Central memory CD4-positive, alpha-beta T cell (primary cell): ENCODE measurements at places on chromosomes 6 and 20.

GRCh38 chr6:130811932-130812331 is 15.3 kb upstream of the SMLR1 start:
- DNase-seq = no peak

GRCh38 chr6:82569022-82569421 is 205.4 kb downstream of the TPBG start:
- DNase-seq = no peak

GRCh38 chr6:35181933-35182612 is 31.7 kb upstream of the SCUBE3 start:
- DNase-seq = no peak

GRCh38 chr20:61918548-61918947 is 147.1 kb downstream of the TAF4 start:
- DNase-seq = no peak

DNA sequence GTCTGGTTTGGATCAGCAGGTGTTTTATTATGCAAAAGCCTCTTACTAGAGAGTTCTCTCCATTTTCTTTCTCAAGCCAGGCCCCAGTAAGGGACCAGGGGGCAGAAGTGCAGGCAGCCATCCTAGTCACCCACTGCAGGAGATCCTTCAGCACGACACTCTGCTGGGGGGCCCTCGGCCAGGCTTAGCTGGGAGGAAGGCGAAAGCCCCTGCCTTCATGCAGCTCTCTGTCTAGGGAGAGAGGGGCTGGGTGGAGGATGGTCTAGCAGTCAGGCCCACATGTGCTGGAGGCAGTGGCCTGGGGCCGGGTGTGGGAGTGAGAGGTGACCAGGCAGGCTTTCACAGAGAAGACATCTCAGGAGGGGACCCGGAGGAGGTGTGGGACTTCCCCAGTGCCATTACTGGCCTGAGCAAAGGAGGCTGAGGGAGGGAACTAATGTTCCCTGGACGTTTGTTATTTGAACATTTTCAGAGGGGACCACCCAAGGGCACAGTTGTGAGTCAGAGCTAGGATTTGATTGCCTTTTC is 33.5 kb upstream of the VSTM2L start:
- no peak for DNase-seq

DNA sequence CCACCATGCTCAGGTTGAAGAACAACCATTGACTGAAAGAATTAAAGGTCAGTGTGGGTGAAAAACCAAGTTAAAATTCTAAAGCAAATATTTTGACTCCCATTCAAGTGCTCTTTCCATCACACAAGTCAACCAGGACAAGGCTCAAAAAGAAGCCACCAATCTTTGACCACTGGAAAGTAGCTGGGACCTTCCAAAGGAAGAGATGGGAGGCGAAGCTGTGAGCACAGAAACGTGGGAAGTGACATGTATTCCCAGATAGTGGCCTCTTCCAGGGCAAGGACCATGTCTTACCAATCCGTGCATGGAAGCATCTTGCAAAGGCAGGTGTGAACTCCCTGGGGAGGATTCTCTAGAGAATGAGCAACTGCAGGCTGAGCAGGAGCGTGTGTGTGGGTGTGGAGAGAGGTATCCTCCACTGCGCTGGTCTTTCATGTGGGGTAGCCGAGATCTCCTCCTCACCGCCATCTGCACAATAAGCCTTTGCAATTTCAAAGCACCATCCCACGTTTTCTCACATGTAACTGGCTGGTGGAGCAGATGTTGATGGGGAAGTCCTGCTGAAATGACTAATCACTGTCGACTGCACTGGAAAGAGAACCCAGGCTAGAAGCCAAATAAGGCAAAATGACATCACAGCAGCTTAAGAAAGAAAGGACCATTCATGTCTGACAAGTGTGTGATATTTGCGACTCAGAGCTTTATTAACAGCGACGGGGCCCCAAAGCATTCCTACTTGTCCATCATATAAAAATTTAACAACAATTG is 189.4 kb upstream of the RREB1 start:
- no peak for DNase-seq

DNA sequence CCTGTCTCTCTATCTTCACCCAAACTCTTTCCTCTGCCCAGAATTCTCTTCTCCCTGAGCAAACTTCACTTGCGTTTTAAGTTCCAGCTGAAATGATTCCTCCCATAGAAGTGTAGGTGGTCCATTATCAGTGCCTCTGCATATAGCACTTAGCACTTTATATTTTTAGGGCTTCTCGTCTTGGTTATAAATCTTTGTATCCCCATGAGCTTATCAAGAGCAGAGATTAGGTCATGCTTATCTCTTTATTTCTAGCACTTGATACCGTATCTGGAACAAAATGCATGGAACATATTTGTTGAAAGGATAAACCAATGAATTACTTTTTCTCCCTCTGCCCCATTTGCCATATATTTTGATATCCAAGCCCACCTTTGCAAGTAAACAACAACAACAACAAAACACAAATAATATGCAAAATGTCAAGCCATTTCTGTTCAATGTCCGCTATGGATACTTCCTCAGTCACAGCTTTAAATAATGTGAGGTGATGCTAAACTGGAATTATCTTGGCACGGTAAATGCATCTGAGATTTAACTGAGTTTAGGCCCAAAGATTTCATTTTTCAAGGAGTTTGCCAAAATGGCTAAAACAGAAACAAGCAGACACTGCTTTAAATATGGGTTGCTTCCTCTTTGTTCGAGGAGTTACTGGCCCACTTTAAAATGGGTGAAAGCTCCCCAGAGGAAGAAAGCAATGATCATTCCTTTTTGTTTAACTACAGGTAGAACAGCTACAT is 106.2 kb upstream of the STMND1 start:
- DNase-seq = no peak

- DNase-seq = no peak
These were observed 416.5 kb downstream of the BCKDHB start for GRCh38 chr6:80523010-80523409.

- DNase-seq = no peak
These were observed 77.4 kb downstream of the FIG4 start for GRCh38 chr6:109768485-109768884.

DNA sequence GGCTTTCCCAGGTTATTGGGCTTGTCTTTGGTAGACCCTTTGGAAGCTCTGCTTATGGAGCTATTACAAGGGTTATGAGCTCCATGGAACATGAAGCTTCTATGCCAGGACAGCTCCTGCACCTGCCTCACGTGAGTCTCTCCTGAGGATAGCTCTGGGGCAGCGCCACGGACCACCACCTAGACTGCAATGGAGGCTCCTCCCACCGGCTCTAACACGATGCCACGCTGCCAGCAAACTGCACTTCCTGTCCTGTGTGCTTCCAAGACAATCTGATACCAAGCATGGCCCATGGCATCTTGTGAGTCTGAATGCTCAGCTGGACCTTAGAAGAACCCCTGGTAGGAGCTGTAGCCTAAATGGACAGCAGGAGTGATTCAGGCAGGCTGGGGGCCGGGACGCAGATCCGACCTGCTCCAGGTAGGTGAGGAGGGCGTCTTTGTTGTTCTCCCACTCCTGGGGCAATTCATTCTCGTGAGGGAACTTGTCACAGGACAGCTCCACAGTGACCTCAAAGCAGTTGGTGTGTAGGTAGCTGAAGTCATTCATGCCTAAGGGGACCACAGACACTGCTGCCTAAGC is 5.5 kb downstream of the CPXM1 start:
- DNase-seq = no peak

DNA sequence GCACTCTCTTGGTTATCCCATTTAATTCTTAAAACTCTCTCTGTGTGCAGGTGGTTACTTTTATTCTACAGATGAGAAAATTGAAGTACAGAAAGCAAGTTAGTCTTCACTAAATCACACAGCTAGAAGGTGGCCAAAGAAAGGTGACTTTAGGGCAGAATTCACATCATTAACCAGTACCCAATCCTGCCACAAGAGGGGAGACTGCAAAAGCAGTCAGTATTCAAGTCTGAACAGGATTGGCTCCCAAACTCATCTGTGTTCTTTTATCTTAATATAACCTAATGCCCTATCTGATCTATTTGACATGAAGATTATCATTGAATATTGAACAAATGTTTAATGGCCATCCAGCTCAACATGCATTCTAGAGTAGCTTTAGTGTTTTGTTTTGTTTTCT is 225.3 kb upstream of the FAM83B start:
- DNase-seq = no peak

GRCh38 chr6:106490030-106490429 is 129.5 kb downstream of the CRYBG1 start:
- no peak for DNase-seq

DNA sequence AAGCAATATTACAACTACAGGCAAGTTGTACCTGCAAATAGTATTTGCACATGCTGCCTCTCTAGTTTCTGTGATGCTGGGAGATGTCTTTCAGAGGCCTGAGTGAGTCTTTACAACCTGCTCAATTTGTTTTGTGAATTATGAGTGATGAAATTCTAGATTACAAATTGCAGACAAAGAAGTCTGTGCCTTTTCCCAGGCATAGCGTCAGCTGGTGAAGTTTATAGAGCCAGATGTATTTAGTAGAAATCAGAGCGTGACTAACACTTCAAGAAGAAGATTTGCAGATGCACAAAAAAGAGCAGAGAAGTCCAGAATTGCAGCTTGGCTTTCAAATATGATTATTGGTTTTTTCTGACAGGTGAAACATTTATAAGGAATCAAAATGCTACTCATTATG is 289.9 kb downstream of the PLCB1 start:
- no peak for DNase-seq

DNA sequence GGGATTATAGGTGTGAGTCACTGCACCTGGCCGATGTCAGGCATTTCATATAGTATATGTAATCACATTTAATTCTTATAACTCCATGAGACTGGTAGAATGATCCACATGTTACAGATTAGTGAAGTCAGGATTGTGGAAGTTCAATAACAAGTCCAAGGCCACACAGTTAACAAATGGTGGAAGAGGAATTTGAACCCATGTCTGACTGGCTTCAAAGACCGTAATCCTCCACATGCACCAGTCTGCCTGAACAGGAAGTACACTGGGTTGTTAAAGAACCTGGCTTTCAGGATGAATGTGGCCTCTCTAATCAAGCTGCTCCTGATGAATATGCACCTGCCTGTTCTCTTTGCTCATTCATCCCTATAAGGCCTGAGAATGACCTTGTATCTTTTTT is 122.0 kb upstream of the HDAC2 start:
- DNase-seq = no peak

DNA sequence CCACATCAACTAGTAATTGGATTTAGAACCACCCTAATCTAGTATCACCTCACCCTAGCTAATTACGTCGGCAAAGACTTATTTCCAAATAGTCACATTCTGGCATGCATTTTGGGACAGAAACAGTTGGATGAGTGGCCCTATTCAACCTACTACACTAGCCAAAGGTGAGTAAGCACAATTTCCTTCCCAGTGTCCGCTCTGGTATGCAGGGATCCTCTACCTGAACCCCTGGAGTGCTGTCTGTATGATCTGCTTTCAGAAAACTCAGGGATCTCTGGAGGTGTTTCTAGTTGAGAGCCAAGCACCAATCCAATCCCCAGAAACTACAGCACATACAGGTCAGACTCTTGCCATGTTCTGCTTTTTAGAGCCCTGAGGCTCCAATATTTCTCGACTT is 717.4 kb upstream of the MANEA start:
- DNase-seq = no peak

GRCh38 chr6:114650891-114651290 is 308.1 kb upstream of the HS3ST5 start:
- DNase-seq = no peak

- no peak for DNase-seq
These were observed 738.1 kb downstream of the QKI start for GRCh38 chr6:164152611-164153010.

DNA sequence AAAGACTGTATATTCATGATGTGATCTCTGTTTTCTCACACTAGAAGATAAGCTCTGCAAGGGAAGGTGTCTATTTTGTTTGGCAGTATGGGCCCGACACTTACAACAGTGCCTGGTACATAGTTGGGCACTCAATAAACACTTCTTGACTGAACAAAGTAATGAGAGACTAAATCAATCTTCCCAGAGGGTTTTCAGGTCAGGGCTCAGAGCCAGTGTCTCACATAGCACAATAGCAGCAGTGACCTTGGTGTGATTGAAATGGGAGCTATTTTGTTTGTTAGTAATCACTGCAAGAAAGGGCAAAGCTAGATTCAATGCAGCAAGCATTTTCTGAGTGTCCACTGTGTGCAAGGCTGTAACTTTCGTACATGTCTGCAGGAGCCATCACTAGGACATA is 26.4 kb upstream of the GCM1 start:
- DNase-seq = no peak

DNA sequence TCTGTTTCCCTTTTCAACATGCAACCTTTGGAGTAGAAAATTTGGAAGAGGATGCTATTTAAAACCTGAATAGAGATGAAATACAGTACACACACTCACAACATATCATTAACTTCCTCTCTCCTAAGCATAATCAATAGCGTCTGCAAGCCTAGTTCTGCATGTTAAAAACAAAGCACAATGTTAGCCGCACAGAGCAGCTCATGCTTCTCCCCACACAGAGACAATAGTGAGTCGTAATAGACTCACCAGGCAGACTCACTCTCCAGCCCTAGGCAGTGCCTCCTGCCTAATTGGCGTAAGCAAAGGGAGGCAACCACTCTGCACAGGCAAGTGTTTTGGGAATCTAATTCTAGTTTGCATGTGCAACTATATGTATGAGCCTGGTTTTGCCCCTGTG is 45.8 kb upstream of the ARID1B start:
- no peak for DNase-seq
